Prostate gland (tissue), 2 donors: ENCODE measurements at places on chromosomes 6 and 20. TPM values are rescaled to one million over a fixed set of nuclear protein-coding genes. Genes with fewer than 3 reads are reported as not detected.

MAS1 gene
- not detected for total RNA-seq

MYT1 gene
- 0.74 TPM for total RNA-seq

PKIB gene
- 2.6 TPM for total RNA-seq

- H3K4me1 ChIP-seq = peaks cover 20% of the 10 kb centered on the region
- no peak overlapping the region for H3K4me3 ChIP-seq
- peak overlapping the region; percentile 96 for H3K27ac ChIP-seq
- no peaks in the 10 kb centered on the region for H3K27me3 ChIP-seq
- no peaks in the 10 kb centered on the region for H3K36me3 ChIP-seq
- no peak for DNase-seq
Measured at GRCh38 chr20:31716818-31717477, 5.7 kb downstream of the BCL2L1 start.

DNA sequence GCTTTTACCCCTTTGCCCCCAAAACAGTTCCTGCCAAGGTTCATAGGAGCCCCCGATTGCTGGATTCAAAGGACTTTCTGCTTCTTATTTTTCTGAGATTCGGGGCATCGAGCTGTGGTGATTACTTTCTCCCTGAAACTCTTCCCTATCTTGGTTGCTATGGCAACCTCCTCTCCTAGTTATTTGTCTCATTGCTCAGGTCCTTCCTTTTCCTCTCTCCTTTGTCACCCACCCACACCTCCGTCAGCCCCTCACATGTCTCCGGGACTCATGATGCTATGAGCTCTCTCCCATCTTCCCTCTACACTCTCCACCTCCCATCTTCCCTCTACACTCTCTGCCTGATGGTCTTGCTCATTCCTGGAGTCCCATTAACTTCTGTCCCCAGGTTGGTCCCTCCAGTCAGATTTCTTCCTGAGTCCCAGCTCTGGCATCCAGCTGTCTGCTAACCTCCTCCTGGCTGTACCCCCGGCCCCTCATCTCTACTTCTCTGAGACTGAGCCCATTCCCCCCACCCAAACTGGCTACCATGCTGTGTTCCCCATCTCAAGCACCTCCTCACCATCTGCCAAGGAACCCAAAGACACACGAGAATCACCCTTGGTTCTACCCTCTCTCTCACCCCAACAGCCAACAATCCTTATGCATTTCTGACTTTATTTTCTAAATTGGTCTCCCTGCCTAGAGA lies 30.2 kb upstream of the NNAT start:
- DNase-seq = no peak
- H3K27me3 ChIP-seq = no peaks in the 10 kb centered on the region
- H3K27ac ChIP-seq = no peak overlapping the region
- no peaks in the 10 kb centered on the region for H3K4me1 ChIP-seq
- no peaks in the 10 kb centered on the region for H3K36me3 ChIP-seq

DNA sequence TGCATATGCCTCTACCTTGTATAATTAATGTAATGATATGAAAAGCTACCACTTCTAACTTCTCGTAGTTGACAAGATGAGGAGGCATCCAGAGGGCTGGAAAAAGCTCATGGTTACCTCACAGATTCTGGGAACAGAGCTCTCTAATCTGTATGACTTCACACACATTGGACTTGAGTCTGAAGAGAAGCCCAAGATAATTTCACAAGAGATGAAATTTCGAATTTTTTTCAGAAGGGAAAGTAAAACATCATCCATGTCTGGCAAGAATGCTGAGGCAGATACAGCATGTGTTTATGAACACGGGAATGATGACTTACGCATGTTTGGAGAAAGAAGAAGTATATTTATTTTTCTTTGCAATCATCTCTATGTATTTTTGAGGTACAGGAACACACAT lies 141.8 kb upstream of the TENT5A start:
- no peak overlapping the region for H3K4me3 ChIP-seq
- H3K4me1 ChIP-seq = no peaks in the 10 kb centered on the region
- H3K27ac ChIP-seq = no peak overlapping the region

CITED2 gene
- 149 TPM for total RNA-seq
